SIG-M5 (cell line): ENCODE measurements at places on chromosomes 11 and 22.

DNA sequence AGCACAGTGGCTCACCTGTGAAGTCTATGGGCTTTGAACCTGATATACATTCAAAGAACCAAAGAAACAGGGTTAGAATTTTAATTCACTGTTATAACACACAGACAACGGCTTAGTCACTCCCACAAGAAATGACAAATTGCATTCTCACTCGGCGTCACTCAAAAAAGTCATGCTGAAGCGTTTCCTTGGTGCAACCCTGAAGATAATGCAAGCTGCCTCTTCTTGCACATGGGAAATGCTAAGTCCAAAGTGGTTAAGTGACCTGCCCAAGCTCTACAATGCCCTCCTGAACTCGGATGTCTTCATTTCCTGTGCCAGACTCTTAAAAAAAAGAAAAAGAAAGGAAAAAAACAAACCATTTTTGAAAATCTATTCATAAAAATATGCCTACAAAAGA is 10.0 kb downstream of the LGR4 start:
- DNase-seq, result no peak

GRCh38 chr11:106076171-106076918 is 802 bp downstream of the KBTBD3 start:
- no peak for DNase-seq

- no peak for DNase-seq
Observed at GRCh38 chr11:58745705-58746364, 14.1 kb upstream of the GLYAT start.

- no peak for DNase-seq
Observed at GRCh38 chr11:126816645-126817044, 183.9 kb downstream of the KIRREL3 start.

DNA sequence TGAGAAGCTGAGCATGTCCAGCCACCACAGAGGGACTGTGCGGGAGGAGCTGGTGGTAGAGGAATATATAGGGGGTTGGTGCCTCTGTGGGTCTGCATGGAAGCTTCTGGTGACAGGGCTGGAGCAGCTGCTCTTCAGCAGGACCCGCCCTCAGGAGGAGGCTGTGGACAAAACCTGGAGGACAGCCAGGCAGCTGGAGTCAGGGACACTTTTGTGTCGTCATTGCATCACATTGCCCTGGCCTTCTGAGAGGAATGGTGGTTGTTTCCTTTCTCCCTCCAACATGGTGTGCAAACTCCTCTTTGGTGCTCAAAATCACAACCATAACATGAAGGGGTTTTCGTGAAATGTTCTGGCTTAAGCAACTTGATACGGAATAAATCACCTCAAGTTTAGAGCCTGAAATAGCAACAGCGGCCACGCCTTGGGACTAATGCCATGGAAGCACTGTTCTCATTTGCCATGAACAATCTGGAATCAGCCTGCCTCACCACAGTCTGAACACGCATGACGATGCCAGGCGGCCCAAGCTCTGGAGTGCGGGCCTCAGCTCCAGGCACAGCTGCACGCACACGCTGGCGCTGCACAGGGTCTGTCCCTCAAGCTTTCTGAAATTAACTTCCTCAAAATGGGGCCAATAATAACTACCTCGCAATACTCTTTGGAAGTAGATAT is 17.1 kb upstream of the CSRP3 start:
- no peak for DNase-seq

DNA sequence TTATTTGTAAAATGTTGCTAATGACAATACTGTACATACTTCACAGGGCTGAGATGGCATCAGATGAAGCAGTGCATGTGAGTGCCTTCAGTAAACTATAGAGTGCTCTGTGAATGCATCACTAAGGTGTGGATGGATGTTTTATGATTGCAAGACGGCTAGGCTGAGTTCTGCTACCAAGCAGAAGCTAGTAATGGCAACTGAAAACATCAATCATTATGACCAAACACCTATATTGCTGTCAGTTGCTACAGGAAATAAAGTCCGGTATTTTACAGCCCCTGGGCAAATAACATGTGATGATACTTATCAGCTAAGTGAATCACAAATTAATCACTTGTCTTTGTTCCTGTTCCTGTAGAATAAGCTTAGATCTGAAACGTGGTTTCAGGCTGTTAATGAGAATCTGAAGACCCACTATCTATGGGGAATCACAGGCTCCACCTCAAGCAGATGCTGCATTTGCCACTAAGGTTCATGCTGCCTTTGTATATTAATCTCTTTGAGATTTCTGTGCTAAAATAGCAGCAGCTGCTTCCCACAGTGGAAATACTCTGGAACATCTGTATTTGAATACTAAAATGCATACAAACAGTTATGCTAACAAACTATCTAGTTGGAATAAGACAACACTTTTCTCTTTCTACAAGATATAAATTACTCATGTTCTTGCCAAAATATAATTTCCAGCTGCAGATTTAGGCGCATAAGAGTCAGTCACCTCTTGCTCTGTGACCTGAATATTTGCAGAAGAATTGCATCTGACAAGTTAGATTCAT is 254.0 kb upstream of the PITPNB start:
- DNase-seq, result no peak

DNA sequence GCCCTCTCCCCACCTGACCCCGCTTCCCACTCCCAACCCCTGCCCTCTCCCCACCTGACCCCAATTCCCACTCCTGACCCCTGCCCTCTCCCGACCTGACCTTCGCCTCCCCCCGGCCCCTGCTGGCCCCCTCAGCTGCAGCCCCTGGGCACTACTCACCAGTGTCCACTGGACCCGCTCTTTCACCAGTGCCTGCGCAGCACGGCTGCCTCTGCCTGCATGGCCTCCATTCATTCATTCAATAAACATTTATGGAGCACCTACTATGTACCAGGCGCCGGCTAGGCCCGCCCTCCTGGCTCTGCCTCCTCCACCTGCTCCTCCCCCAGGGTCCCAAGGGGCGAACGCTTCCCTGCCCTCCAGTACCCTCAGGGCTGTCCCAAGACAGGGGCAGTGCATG is 42.6 kb downstream of the ELFN2 start:
- no peak for DNase-seq

DNA sequence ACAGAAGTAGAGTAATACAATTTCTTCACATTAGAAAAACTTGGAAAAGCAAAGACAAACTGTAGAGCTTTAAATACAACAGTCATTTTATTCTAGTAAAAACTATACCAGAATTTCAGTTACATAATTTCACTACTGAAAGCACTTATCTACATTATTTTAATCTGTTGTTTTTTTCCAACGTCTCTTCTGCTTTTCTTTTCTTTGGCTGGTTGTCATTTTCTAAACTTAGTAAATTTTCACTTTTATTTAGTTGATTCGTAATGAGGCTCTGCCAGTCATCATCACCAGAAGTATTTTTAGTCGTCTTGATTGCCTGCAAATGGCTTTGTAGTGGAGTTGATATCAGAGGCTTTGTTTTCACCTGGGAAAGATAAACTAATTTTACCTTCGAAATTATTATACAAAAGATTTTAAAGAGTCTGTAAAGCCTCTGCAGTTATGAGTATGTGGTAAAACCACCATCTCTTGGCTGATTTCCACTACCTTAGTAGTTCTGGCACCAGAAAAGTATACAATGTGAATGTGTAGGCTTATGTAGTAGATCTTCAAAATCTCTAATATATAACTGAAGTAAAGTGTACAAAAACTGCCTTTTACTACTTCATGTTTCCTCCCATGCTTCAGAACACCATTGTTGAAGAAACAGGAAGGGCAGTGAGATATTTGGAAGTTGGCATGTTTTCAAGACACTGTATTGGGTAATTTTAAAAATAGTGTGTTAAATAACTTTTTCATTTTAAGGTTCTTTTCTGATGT is 19.2 kb downstream of the EIF3M start:
- no peak for DNase-seq

DNA sequence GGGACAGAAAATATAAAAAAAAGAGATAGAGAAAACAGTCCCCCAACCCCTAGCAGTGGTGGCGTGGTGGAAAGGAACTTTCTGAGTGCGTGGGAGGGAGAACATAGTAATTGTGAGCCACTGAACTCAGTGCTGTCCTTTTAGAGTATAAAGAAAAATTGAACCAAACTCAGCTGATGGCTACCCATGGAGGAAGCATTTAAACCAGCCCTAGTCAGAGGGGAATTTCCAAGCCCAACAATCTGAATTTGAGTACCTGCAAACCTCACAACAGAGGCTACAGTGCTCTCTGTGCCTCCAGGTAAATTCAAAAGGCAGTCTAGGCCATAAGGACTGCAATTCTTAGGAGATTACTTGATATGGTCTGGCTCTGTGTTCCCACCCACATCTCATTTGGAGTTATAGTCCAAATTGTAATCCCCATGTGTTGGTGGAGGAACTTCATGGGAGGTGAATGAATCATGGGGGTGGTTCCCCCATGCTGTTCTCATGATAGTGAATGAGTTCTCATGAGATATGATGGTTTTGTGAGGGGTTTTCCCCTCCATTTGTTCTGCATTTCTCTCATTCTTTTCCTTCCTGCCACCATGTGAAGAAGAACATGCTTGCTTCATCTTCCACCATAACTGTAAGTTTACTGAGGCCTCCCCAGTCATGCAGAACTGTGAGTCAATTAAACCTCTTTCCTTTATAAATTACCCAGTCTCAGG is 687.8 kb downstream of the FAM181B start:
- no peak for DNase-seq

- no peak for DNase-seq
Observed at GRCh38 chr11:45252134-45252856, 33.8 kb downstream of the SYT13 start.

GRCh38 chr11:30317030-30317429 is 5.9 kb upstream of the ARL14EP start:
- no peak for DNase-seq

DNA sequence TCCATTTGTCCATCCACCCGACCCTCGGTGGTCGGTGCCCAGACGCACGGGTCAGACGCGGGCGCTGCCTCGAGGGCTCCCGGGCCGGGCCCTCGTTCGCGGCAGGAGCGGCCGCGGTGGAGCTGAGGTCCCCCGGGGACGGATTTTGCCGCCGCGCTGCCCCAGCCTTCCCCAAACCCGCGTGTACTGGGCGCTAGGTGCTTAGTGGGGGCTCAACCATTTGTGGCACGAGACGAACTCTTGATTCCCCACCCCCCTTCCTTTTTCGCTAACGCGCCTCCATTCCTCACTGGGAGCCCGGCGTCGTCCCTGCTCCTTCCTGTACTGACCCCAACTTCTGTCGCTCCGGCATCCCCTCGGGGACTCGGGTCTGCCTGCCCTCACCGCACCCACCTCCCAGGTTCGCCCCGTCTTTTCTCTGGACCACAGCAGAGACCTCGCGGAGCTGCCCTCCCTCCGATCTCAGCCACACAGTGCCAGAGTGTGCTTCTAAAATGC is 789 bp upstream of the CBX7 start:
- no peak for DNase-seq

- no peak for DNase-seq
Observed at GRCh38 chr11:23746896-23747295, 750.0 kb upstream of the LUZP2 start.

DNA sequence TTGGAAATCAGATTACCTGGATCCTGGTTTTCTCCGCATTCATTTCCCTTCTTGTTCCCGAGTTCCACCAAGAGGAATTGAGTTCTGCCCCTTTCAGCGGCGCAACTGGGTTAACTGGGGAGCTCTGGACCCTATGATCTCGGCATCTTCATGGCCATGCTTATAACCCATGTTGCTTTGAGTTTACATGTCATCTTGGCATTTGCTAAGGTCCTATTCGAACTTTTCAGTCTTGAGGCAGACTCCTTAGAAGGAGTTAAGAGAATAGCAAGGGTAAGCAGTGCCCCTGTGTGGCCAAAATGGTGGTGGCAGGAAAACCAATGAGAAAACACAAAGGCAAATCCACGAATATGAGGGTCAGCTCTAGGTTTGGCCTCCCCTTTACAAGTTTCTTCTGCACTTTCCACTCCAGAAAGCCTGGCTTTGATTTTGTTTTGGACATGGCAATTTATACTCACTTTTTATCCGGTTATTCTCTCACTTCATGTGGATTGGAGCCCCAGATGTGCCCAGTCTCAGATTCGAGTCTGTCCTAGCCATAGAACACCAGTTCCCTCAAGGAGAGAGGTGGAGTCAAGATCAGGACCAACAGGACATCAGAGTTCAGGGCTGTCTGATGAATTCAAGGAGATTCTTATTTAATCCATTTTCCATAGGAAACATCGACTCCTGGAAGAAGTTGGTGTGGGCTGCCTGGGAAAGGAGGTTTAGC is 55.3 kb upstream of the FBXO3 start:
- DNase-seq, result no peak

- no peak for DNase-seq
Observed at GRCh38 chr22:35592418-35592967, 24.6 kb downstream of the MB start.

- DNase-seq, result no peak
Observed at GRCh38 chr22:26563022-26563421, 26.9 kb downstream of the TPST2 start.

GRCh38 chr11:77146261-77147035 is 18.4 kb downstream of the MYO7A start:
- DNase-seq, result no peak

DNA sequence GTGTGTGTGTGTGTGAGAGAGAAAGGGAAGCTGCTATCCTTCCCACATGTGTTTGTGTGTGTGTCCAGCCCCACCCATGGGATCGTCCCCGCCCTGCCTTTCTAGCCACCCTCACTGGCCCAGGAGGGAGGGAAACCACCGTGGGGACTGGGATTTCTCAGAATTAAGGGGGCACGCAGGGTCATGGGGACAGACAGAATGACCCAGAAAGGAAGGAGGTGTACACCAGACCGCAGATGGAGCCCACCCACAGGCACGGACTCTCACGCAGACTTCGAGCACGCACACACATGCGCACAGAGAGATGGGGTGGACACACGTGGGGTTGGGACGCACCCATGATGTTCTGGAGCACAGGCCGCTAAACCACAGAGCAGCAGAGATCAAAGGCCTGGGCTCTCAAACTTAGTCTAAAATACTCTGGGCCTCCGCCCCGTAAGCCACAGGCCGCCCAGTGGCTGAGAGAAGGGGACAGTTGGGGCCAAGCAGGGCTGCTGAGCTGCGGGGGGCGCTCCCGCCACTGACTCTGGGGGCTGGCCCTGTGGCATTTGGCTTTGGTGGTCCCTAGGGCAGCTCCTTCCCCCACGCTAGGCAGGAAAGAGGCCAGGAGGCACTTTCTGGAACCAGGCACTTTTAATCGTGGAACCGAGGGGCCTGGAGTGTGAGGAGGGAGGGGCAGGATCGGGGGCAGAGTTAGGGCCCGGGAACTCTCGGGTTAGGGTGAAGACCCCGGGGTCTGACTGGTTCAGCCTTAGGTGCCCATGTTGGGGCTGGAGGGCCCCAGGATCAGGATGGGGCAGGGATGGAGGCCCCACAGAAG is 1.5 kb downstream of the IFITM5 start:
- no peak for DNase-seq

DNA sequence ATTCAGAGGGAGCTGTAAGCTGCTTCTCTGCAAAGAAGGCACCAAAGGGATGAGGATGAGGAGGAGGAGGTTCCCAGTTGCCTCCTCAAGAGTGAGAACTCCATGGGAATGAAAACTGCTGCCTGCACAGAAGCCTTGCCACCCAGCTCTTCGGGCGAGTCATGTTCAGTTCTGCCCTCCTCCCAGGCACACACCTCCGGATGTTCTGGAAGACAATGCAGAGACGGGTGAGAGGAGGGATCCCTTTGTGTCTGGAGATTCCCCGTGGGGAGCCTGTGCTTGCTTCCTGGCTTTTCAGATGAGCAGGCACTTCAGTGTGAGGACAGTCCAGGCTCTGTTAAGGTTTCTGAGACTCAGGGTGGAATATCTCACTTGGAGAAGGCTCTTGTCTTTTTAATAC is 295.6 kb downstream of the DDX10 start:
- no peak for DNase-seq
